ENCODE measurements at places on chromosomes 7 and 10. TPM values are rescaled to one million over a fixed set of nuclear protein-coding genes. Genes with fewer than 3 reads are reported as not detected.

DNA sequence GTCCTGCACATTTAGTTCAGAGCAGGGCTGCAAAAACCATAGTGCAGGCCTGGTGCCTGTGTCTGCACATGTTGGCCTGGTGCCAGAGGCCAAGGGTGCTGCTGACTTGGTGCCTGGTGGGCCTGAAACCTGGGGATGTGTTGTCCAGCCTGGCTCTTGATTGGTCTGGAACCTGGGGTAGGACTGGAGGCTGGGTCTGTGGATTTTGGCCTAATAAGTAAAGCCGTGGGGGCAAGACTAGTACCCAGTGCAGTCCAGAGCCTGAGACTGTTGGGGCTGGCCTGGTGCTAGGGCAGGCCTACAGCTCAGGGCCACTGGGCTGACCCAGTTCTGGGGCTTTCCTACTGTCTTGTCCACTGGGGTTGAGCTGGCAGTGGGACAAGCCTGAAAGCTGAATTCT is 817.9 kb downstream of the DNAJB9 start:
- H3K4me1 ChIP-seq, result no peaks in the 10 kb centered on the region

DNA sequence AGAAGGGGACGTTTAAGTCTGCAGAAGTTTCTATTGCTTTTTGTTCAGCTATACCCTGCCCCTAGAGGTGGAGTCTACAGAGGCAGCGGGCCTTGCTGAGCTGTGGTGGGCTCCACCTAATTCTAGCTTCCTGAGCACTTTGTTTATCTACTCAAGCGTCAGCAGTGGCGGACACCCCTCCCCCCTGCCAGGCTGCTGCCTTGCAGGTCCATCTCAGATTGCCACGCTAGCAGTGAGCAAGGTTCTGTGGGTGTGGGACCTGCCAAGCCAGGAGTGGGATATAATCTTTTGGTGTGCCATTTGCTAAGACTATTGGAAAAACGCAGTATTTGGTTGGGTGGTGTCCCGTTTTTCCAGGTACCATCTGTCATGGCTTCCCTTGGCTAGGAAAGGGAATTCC is 147.3 kb upstream of the PRPS1L1 start:
- no peaks in the 10 kb centered on the region for H3K4me1 ChIP-seq
- H3K36me3 ChIP-seq, result no peaks in the 10 kb centered on the region
- H3K4me3 ChIP-seq, result no peak overlapping the region
- no peak overlapping the region for H3K27ac ChIP-seq
- no peaks in the 10 kb centered on the region for H3K27me3 ChIP-seq
- no peak for DNase-seq

GRCh38 chr7:97565665-97566064 is 166.2 kb upstream of the TAC1 start:
- H3K27ac ChIP-seq, result no peak overlapping the region
- no peaks in the 10 kb centered on the region for H3K27me3 ChIP-seq
- no peak for DNase-seq
- no peaks in the 10 kb centered on the region for H3K36me3 ChIP-seq
- H3K4me1 ChIP-seq, result no peaks in the 10 kb centered on the region

DNA sequence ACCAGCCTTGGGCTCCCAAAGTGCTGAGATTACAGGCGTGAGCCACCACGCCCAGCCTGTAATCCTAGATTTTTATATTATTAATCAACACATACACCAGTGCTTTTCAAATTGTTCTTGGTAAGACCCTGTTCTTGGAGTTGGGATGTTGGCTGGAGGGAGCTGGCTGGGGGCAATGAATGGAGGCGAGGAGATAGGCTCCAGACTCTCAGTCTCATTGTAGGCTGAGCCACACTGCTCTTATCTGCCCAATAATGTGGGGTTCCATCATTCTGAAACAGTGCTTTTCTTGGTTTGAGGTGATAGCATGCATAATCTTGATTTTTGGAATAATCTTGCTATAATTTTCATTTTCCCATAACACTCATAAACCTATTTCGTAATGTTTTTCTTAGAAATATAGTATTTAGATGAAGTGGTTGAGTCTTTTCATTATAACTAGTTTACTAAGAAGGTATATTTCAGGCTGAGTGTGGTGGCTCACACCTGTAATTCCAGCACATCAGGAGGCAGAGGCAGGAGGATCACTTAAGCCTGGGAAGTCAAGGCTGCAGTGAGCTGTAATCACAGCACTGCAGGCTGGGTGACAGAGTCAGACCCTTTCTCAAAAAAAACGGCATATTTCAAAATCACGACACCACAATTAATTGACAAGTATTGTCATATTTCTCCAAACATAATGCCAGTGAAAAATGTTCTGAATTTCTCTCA is 65.1 kb upstream of the LYZL2 start:
- no peaks in the 10 kb centered on the region for H3K27me3 ChIP-seq
- no peak overlapping the region for H3K27ac ChIP-seq
- H3K36me3 ChIP-seq, result no peaks in the 10 kb centered on the region
- no peak for DNase-seq

Gene GALNT17
- total RNA-seq, result not detected

Data from GM23248 (cell line).